ENCODE measurements at places on chromosomes 3 and 15.

- no peaks in the 10 kb centered on the region for H3K36me3 ChIP-seq
- no peak for ATAC-seq
- no peaks in the 10 kb centered on the region for H3K27me3 ChIP-seq
- H3K4me1 ChIP-seq: peaks cover 8% of the 10 kb centered on the region
- no peak overlapping the region for H3K4me3 ChIP-seq
These were observed 36.6 kb downstream of the OSTN start for GRCh38 chr3:191235331-191236314.

DNA sequence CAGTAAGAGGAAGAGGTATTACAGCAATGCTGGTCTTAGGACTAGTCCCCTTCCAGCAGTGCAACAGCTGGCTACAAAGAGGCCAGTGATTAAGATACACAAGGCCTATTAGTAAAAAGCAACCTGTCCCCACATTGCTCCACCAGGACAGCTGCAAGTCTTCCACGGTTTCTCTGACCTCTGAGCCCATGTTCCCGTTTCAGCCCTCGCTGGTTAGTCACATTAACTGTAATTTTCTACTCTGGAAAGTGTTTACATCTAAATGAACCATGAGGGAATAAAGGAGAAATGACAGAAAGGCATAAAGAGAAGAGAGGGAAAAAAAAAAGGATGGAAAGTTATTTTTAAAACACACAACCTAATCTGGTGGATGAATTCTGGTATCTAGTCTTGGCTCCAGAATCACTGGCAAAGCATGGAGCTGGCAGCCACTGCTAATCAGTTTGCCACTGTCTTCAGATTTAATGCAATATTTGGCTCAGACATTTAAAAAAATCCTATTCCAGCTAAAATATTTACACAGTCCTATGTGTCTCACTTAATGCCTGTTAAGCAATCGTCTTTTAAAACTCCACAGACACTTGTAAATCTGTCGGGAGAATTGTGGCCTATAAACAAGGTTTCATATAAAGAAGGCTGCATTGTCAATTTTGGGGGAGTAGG lies 154.9 kb downstream of the GREM1 start:
- peak; percentile 92 for ATAC-seq
- H3K4me3 ChIP-seq: no peak overlapping the region
- peaks cover 11% of the 10 kb centered on the region for H3K4me1 ChIP-seq
- no peaks in the 10 kb centered on the region for H3K36me3 ChIP-seq

GRCh38 chr3:182816181-182816580 lies 22.9 kb downstream of the ATP11B start:
- H3K4me3 ChIP-seq: no peak overlapping the region
- H3K27me3 ChIP-seq: no peaks in the 10 kb centered on the region
- no peak overlapping the region for H3K27ac ChIP-seq

- no peak overlapping the region for H3K4me3 ChIP-seq
- H3K27ac ChIP-seq: no peak overlapping the region
- H3K4me1 ChIP-seq: no peaks in the 10 kb centered on the region
- no peak for ATAC-seq
These were observed 212.9 kb upstream of the ARPP21 start for GRCh38 chr3:35426366-35426958.

DNA sequence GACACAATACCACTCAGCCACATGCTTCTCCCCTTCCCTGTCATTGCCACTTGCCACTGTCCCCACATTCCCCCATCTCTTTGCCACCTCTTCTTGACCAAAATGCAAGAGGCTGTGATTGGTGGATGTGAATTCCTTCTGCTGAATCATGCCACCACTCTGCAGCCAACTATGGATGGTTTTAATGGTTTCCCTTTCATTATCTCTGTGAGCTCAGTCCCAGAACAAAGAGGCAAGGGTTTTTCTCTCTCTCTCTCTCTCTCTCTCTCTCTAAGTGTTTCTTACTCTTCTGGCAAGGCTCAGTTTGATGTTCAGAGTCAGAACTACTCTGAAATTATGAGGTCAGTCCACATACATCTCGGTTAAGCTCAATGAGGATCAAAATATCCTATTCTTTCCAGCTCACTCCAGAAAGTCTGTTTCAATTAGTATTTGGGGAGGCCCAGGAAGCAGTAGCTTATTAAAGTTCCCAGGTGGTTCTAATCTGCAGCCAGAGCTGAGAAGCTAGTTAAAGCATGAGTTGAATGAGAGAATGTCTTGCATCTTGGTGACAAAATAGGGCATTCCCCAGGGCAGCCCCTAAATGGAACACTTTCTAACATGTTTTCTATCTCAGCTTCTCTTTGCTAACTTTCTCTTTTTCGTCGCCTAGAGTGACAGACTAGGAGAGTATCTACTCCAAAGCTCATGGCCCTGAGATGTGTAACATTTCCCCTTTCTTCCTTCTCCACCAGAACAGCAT lies 8.5 kb upstream of the ILDR1 start:
- no peak for ATAC-seq
- H3K27me3 ChIP-seq: no peaks in the 10 kb centered on the region
- H3K27ac ChIP-seq: no peak overlapping the region
- H3K4me1 ChIP-seq: no peaks in the 10 kb centered on the region

GRCh38 chr3:126008219-126008618 lies 39.2 kb downstream of the ROPN1B start:
- no peaks in the 10 kb centered on the region for H3K4me1 ChIP-seq
- H3K36me3 ChIP-seq: no peaks in the 10 kb centered on the region
- no peak overlapping the region for H3K27ac ChIP-seq
- H3K27me3 ChIP-seq: no peaks in the 10 kb centered on the region

- no peaks in the 10 kb centered on the region for H3K4me1 ChIP-seq
- no peaks in the 10 kb centered on the region for H3K27me3 ChIP-seq
- no peak overlapping the region for H3K27ac ChIP-seq
- no peak overlapping the region for H3K4me3 ChIP-seq
These were observed 71.1 kb upstream of the SLC24A5 start for GRCh38 chr15:48049736-48050135.

GRCh38 chr3:127712881-127713771 lies 40.4 kb downstream of the ABTB1 start:
- H3K27ac ChIP-seq: peak overlapping the region; percentile 56
- no peaks in the 10 kb centered on the region for H3K27me3 ChIP-seq
- H3K4me3 ChIP-seq: no peak overlapping the region
- H3K4me1 ChIP-seq: peaks cover 10% of the 10 kb centered on the region

- H3K4me3 ChIP-seq: no peak overlapping the region
- no peak for ATAC-seq
- H3K27me3 ChIP-seq: no peaks in the 10 kb centered on the region
- no peak overlapping the region for H3K27ac ChIP-seq
- H3K36me3 ChIP-seq: peaks cover 70% of the 10 kb centered on the region
These were observed 11.2 kb upstream of the CAMK1 start for GRCh38 chr3:9780910-9781309.

GRCh38 chr3:187997490-187997889 lies 156.5 kb upstream of the LPP start:
- no peaks in the 10 kb centered on the region for H3K36me3 ChIP-seq
- ATAC-seq: no peak
- peaks cover 3% of the 10 kb centered on the region for H3K4me1 ChIP-seq
- no peaks in the 10 kb centered on the region for H3K27me3 ChIP-seq
- no peak overlapping the region for H3K27ac ChIP-seq

GRCh38 chr3:183807209-183807728 lies 18.1 kb downstream of the MAP6D1 start:
- peaks cover 97% of the 10 kb centered on the region for H3K36me3 ChIP-seq
- H3K4me1 ChIP-seq: no peaks in the 10 kb centered on the region
- H3K27ac ChIP-seq: no peak overlapping the region
- no peak overlapping the region for H3K4me3 ChIP-seq
- H3K27me3 ChIP-seq: no peaks in the 10 kb centered on the region
- no peak for ATAC-seq

DNA sequence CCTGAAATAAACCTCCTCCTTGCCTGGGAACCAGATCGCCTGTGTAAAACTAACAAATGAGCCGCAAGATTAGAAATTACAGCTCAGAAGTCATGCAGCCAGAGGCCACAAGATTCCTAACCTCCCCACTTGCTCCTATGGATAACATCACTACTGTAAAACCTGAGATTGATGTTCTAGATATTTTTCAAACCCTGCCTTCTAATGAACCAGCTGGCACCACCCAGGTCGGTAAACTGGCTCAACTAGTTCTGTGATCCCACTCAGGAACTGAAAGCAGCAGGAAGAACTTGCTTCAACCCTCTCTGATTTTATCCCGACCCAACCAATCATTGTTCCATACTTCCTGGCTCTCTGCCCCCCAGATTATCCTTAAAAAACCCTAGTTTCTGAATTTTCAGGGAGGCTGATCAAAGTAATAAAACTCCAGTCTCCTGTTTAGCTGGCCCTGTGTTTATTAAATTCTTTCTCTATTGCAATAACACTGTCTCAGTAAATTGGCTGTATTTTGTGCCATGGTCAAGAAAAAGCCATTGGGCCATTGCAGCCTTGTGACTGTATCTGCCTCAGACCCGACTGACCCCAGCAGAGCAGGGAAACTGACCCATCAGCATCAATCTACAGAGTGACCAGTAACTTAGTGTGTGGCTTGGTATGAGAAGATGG lies 98.9 kb downstream of the RPLP1 start:
- H3K27ac ChIP-seq: no peak overlapping the region
- ATAC-seq: no peak
- no peak overlapping the region for H3K4me3 ChIP-seq
- no peaks in the 10 kb centered on the region for H3K36me3 ChIP-seq

- no peaks in the 10 kb centered on the region for H3K27me3 ChIP-seq
- H3K36me3 ChIP-seq: no peaks in the 10 kb centered on the region
- peak overlapping the region; percentile 93 for H3K27ac ChIP-seq
- ATAC-seq: no peak
- H3K4me3 ChIP-seq: peak overlapping the region; percentile 9
- peaks cover 62% of the 10 kb centered on the region for H3K4me1 ChIP-seq
These were observed 3.0 kb downstream of the INKA1 start for GRCh38 chr3:49805897-49806701.

DNA sequence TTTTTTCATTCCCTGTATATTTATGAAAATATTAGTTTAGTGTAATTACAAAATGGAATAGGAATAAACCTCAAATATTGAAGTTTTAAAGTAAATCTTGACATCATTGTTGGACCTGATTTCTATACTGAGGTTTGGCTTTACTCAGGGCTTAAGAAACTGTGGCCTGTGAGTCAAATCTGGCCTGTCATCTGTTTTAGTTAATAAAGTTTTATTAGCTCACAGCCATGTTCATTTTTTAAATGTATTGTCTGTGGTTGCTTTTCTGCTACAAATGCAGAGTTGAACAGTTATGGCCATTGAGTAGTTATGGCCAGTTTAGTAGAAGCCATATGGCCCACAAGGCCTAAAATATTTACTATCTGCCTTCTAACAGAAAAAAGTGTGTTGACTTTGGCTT lies 80.7 kb downstream of the DIPK2A start:
- H3K27ac ChIP-seq: no peak overlapping the region
- ATAC-seq: no peak
- no peaks in the 10 kb centered on the region for H3K27me3 ChIP-seq
- no peaks in the 10 kb centered on the region for H3K4me1 ChIP-seq
- H3K36me3 ChIP-seq: no peaks in the 10 kb centered on the region

- peak; percentile 22 for ATAC-seq
- H3K4me3 ChIP-seq: no peak within 1 kb of the TSS
- H3K36me3 ChIP-seq: no peaks in the 10 kb centered on the region
- no peak within 1 kb of the TSS for H3K27ac ChIP-seq
These were observed at the start of gene PRR23A for GRCh38 chr3:139006051-139006716. TSS of gene PRR23A (minus strand) at chr3:139006268. CDS start at chr3:139006268, 0 bp downstream.

DNA sequence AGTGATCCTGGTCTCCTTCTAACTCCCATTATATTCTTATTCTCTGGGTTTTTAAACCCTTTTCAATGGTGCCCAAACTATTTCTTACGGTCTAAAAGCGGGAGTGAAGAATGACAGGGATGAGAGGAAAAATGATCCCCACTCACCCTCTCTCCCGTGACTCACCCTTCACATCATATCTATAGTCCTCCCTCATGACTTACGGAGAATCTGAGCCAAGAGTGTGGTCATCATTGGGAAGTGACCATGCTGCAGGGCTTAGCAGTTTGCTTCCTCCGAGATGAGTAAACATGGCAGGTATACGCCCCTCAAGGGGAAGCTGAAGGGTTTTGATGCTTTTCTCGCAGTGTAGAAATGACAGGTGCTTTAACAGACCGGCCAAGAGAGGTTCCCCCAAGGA lies 274.0 kb downstream of the RYR3 start:
- peaks cover 17% of the 10 kb centered on the region for H3K36me3 ChIP-seq
- H3K27me3 ChIP-seq: no peaks in the 10 kb centered on the region
- no peak for ATAC-seq
- no peaks in the 10 kb centered on the region for H3K4me1 ChIP-seq
- no peak overlapping the region for H3K27ac ChIP-seq

DNA sequence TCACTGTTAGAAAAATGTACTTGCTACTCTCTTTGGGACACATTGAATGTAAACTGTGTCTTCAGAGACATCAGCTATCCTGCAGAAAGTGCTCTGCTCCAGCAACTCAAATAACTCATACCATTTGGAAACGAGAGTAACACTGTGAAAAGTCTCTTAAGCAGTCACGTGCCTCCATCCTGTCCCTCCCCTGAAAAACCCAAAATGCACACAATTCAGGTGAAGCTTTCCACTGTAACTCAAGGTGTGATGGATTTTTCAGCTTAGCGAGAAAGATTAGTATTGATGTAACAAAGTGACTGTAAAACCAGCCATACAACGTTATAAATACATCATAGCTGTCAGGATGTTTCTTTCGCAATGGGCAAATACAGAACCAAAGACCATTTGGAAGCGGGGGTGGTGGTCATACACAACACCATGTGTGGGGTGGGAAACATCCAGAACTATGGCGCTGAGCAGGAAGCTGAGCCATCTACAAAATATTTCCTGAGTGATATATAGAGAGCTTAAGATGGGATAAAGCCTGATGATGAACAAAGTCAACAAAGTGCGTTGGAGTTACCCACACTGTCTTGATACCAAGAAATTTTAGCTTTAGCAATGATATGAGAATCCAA lies 332.3 kb downstream of the FOXP1 start:
- no peak overlapping the region for H3K4me3 ChIP-seq
- no peak overlapping the region for H3K27ac ChIP-seq
- no peak for ATAC-seq
- no peaks in the 10 kb centered on the region for H3K36me3 ChIP-seq
- no peaks in the 10 kb centered on the region for H3K27me3 ChIP-seq

GRCh38 chr3:152737021-152737908 lies 97.7 kb upstream of the P2RY1 start:
- no peak overlapping the region for H3K4me3 ChIP-seq
- H3K4me1 ChIP-seq: no peaks in the 10 kb centered on the region
- H3K27ac ChIP-seq: no peak overlapping the region
- ATAC-seq: peak; percentile 31
- no peaks in the 10 kb centered on the region for H3K27me3 ChIP-seq

Data from gastroesophageal sphincter (tissue), 4 donors.